ENCODE measurements at places on chromosomes 16 and 17.
A peak's percentile ranks its signal among the peaks of the same experiment; 100 is the strongest.

GRCh38 chr16:10552998-10553491 lies 27.4 kb downstream of the EMP2 start:
- no peak for DNase-seq

GRCh38 chr17:38343608-38344419 lies at the start of gene GPR179:
TSS of gene GPR179 (minus strand) at chr17:38343956. CDS start at chr17:38343789, 167 bp downstream.
- no peak for DNase-seq

DNA sequence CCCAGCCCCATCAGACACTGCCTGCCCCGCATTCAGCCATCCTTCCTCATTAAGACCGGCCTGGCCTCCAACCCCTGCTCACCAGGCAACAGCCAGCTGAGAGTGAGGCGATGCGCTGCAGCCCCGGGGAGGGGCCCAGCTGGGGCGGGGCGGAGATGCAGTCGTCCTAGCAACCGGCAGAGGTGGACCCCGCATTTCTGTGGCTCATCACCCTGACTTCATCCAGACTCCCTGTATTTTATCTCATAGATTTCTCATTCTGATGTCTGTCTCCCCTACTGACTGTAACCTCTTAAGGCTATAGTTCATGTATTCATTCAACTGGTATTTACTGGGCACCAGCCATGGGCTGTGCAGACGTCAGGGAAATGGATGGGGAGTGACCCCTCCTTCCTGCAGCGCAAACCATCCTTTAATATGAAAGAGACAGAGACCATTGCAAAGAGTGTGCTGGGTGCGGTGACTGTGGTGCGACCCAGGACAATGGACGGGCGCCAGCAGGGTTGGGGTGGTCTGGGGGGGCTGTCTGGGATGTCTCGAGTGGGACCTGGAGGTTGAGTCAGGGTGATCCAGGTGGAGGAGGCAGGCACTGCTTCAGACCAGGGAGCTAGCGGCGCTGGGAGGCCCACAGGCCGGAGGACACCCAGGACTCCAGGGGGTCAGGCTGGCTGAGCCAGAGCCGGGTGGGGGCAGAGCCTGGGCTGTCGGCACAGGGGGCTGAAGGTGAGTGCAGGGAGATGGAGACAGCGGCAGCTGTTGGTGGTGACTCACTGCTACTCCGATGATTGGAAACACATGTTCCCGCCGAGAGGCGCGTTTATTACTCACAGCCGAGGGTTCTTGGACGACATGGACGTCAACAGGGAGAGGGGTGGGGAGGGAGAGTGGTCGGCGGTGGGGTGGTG lies 10.5 kb upstream of the TIMP2 start:
- peak; percentile 98 for DNase-seq

DNA sequence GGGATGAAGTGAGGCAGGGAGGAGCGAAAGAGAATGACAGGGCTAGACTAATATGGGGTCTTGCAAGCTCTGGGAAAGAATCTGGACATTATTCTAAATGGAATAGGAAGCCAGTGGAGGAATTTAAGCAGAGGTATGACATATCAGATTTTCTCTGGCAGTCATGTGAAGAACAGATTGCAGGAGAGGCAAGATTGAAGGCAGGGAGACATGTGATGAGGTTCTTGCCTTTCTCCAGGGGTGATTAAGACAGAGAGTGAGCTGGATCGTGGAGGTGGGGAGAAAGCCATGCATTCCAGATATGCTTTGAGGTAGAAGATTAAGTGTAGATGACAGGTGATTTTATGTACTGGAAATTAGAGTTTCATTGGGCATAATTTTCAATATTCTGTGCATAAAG lies 4.3 kb upstream of the THAP11 start:
- no peak for DNase-seq

GRCh38 chr17:30000001-30000754 lies 58.7 kb downstream of the EFCAB5 start:
- no peak for DNase-seq

Measured in fibroblast of skin of back (primary cell).